ENCODE measurements at places on chromosomes 6 and 20.

DNA sequence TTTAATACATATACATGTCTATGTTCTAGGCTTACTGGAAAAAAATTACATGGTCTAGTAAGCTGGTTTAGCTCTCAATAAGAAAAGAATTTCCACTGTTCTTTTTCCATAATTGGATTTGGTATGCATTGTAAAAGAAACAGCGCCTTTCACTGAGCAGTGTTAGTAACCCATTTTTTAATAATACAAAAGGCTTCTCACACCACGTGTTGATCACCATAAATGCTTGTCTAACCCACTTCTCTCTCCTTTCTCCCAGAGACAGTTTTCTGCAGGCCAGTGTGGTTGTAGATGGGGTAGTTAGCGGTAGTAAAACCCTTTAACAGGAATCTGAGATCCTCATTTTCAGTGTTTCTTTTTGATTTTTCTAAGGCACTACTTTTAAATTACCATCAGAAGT lies 348.7 kb upstream of the MANEA start:
- DNase-seq: no peak

- no peak for DNase-seq
Measured at GRCh38 chr6:39313526-39314272, 520 bp downstream of the KCNK17 start.

DNA sequence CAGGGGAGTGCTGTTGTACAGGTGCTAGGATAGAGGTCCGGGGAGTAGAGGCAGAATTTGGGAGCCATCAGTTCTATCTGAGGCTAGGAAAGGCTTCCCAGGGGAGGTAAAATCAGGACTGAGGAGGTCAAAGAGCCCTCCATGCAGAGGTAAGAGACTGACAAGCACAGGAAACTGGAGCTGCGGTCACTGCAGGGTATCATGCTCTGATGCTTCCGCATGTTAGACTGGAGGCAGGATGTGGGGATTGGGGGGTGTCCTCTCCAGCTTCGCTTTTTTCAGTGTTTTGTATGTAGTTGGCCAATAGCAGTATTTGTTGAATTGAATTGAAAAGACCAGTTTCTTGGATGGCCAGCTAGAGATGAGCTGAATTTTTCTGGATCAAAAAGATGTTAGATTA lies 87.8 kb downstream of the SLC22A3 start:
- DNase-seq: no peak

- no peak for DNase-seq
Measured at GRCh38 chr6:169115632-169116031, 138.0 kb downstream of the THBS2 start.

Data from BJ (cell line).